ENCODE measurements at places on chromosomes 4 and X.

- no peak for DNase-seq
Observed at GRCh38 chr4:61254406-61254805, 54.3 kb downstream of the ADGRL3 start.

DNA sequence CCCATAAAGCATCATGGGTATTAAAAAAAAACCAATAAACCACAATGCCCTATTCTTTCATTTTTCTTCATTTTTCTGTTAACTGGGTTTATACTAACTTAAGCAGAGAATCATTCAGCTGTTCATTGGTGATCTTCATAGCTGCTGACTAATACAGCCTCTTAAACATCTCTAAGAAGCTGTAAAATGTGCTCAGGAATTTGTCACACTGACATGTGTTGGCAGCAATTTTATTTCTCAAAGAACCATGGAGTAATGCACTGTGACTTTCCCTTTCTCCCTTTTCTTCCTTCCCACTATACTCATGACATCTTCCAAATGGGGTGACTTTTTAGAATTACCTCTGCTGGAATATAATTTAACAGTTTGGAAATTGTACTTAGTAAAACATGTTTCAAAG lies 315.4 kb downstream of the ANTXR2 start:
- DNase-seq: no peak

- no peak for DNase-seq
Observed at GRCh38 chr4:23972187-23972586, 82.3 kb upstream of the PPARGC1A start.

DNA sequence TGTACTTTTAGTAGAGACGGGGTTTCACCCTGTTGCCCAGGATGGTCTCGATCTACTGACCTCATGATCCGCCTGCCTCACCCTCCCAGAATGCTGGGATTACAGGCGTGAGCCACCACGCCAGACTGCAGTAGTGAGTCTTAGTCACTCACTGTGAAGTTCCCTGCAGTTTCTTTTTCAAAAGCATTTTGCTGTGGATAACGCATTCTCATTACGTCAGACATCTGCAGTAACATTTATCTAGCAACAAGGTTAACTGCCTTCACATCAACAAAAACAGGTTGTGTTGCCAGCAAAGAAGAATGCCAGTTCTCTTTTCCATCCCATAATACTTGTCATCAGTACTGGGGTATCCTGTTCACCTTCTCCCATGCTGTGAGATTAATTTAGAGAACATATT lies 164.6 kb downstream of the DHRSX start:
- DNase-seq: no peak

DNA sequence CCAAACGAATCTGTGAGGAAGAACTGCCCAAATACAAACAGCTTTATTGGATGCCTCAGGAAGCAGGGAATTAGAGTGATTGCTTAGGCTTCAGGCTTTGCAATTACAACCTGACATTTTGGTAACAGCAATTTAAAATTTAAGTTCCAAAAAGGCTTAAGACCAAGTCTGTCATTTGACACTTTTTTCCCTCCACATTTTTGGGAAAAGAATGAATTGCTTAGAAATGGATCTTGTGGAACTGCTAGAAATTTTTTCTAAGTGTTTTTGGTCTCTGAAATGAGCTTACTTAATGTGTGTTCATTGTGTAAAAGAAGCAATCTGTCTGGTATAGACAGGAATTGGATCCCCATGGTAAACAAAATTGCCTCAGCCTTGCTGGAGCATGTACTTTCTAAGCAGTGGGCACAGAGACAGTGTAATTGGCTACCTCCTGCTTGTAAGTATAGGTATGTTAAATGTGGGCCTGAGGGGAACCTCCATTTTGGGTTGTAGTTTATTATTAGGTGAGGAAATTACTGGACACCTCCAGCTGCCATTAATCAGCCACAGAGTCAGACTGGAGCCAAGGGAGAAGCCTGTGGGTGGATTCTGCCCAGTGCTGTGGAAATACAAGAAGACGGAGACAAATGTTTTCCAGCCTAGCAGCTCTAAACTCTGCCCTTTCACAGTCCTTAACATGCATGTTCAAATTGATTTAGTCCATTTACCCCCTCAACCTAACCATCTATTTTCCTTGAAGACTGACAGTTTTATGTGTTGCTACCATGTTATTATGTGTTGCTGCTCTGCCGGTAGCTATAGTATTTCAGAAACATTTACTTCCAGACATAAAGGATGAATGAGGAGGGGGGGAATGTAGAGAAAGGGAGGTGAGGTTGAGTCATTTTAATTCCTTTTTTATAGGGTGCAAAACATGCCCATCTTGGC lies 473.0 kb downstream of the SPRY1 start:
- DNase-seq: no peak
